Psoas muscle (tissue), 8 donors: ENCODE measurements at places on chromosomes 2 and 18. TPM values are rescaled to one million over a fixed set of nuclear protein-coding genes. Genes with fewer than 3 reads are reported as not detected.
A peak's percentile ranks its signal among the peaks of the same experiment; 100 is the strongest.

- no peak overlapping the region for H3K4me3 ChIP-seq
- peak overlapping the region; percentile 44 for H3K27ac ChIP-seq
- no peak for DNase-seq
- H3K4me1 ChIP-seq, result peaks cover 47% of the 10 kb centered on the region
- H3K36me3 ChIP-seq, result no peaks in the 10 kb centered on the region
Observed at GRCh38 chr2:227183657-227184367, 19.4 kb downstream of the COL4A3 start.

DNA sequence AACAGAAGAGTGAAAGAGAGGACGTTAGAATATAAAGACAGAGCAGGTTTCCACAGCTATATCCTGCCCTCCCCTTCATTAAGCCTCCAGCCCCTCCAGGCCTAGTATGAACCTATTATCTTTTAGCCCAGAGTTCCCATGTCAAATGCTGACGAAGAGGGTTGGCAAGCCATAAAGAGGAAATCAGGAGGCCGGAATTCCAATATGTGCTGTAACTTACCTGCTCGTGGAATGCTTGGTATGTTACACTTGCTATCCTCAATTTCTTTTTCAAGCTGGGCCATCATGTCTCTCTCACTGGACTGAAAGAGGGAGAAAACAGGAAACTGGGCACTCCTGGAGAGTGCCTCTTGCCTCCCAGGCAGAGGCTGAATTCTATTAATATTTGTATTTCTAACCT is 264.1 kb downstream of the TRIB2 start:
- H3K27ac ChIP-seq, result no peak overlapping the region
- no peaks in the 10 kb centered on the region for H3K27me3 ChIP-seq
- no peaks in the 10 kb centered on the region for H3K4me1 ChIP-seq
- no peak overlapping the region for H3K4me3 ChIP-seq
- DNase-seq, result no peak

DNA sequence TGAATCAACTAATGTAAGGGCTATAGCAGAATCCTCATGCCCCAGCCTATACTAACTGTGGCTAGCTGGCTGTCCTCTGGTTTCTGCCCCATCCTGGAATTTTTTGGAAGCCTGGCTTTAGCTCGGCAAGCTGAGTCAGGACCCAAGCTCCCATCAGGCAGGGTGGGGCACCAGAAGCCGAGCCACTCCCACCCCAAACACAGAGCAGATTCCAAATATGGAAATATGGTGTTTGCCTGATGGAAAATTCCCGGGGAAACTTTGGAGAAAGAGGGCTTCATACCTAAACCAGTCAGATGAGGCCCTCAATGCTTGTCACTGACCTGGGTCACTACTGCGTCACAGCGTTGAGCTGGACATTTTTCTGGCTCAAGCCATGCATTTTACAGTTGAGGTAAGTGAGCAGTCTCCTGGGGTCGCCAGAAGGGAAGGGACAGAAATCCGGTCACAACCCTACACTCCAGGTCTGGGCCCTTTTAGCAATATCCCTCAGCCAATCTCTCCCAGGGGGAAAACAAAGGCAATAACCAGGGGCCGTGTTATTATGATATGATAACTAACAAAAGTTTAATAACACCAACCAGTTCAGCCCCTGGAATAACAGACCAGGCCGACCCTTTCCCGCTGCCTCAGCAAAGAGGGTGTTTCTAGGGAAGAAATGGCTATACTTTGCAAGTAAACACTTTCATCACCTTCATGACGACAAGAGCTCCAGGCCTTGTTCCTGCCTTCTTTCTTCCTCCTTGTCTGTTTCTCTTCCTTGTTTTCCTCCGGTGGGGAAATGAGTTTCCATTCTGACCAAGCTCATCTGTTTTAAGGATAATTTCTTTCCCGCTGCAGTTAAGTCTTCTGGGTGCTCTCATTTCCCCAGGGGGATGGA is 37.7 kb downstream of the PSD4 start:
- peak overlapping the region; percentile 63 for H3K27ac ChIP-seq
- H3K36me3 ChIP-seq, result no peaks in the 10 kb centered on the region
- peak; percentile 35 for DNase-seq
- H3K27me3 ChIP-seq, result no peaks in the 10 kb centered on the region
- H3K4me3 ChIP-seq, result no peak overlapping the region

- no peak for DNase-seq
- H3K27ac ChIP-seq, result no peak overlapping the region
- no peak overlapping the region for H3K4me3 ChIP-seq
- H3K36me3 ChIP-seq, result no peaks in the 10 kb centered on the region
- H3K27me3 ChIP-seq, result no peaks in the 10 kb centered on the region
- no peaks in the 10 kb centered on the region for H3K4me1 ChIP-seq
Observed at GRCh38 chr18:957829-958228, 53.2 kb downstream of the ADCYAP1 start.

- no peak for DNase-seq
- no peaks in the 10 kb centered on the region for H3K36me3 ChIP-seq
- no peak within 1 kb of the TSS for H3K27ac ChIP-seq
- no peaks in the 10 kb centered on the region for H3K27me3 ChIP-seq
Observed at GRCh38 chr18:904218-905090, at the start of gene ADCYAP1. ADCYAP1 (plus strand) TSS chr18:904871; CDS start chr18:905387, 516 bp downstream.

DNA sequence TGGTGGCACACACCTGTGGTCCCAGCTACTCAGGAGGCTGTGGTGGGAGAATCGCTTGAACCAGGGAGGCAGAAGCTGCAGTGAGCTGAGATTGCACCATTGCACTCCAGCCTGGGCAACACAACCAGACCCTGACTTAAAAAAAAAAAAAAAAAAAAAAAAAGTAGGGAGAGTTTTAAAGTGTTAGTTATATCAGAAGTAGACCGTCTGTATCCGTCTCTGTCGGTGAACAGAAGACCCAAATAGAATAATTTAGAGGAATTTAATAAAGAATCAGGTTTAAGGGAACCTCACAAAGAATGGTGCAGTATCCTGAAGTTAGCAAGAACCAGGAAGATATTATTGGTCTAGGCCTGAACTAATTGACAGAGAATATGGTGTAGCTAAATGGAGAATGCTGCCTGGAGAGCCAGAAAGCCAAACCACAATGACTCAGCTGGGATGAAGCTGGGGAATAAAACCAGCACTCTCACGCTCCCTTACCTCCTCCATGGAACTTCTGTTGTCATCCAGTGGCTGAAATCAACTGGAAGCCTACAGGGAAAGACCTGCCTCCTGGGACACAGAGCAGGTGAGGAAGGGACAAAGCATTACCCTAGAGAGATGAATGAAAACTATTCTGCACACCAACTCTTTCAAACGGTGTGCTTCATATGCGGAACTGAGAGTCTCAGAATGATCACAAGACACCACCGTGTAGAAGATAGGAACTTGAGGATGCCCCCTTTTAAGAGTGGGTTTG is 39.1 kb upstream of the PLEKHM3 start:
- H3K27me3 ChIP-seq, result no peaks in the 10 kb centered on the region
- H3K4me1 ChIP-seq, result no peaks in the 10 kb centered on the region
- no peak overlapping the region for H3K4me3 ChIP-seq
- no peaks in the 10 kb centered on the region for H3K36me3 ChIP-seq
- DNase-seq, result no peak
- H3K27ac ChIP-seq, result no peak overlapping the region

GRCh38 chr2:231512222-231512621 is 18.0 kb downstream of the NMUR1 start:
- peaks cover 20% of the 10 kb centered on the region for H3K4me1 ChIP-seq
- no peak for DNase-seq
- no peaks in the 10 kb centered on the region for H3K27me3 ChIP-seq

- no peaks in the 10 kb centered on the region for H3K4me1 ChIP-seq
- no peak overlapping the region for H3K4me3 ChIP-seq
- no peak for DNase-seq
Observed at GRCh38 chr2:68340226-68341061, 20.7 kb upstream of the CNRIP1 start.

GRCh38 chr2:6506859-6507258 is 358.8 kb downstream of the CMPK2 start:
- no peak overlapping the region for H3K4me3 ChIP-seq
- H3K4me1 ChIP-seq, result peaks cover 6% of the 10 kb centered on the region
- H3K27me3 ChIP-seq, result no peaks in the 10 kb centered on the region
- DNase-seq, result no peak
- no peak overlapping the region for H3K27ac ChIP-seq
- H3K36me3 ChIP-seq, result no peaks in the 10 kb centered on the region

DNA sequence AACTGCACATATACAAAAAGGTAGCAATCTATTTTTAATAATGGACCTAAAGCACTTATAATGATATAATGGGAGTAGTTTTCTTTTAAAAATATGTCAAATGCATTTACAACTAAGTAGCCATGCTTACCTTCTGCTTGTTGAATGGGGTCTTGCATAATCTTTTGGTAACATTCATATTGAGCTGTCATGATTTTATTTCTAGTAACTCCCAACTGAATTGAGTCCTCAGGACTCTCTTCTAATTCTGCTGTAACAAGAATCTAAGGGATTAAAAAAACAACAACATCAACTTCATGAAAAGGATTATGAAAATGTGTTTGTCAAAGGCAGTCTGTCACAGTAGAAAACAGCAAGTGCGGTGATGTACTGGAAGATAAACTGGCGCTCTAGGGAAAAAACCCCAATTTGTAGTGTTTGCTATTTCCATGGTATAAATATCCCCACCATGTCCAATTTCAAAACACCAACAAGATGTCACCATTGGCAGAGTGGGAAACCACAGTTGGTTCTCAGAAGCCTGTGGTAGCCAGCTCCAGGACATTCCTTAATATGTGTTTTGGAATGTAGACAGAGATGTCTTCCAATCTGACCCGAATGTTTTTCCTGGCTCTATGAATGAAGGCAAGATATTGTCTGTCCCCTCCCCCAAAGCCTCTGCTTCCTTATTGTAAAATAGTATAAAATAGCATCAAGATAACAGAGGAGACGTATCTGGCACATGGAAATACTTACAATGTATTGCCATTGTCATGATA is 64.8 kb downstream of the CALCRL start:
- H3K4me3 ChIP-seq, result no peak overlapping the region
- H3K27me3 ChIP-seq, result no peaks in the 10 kb centered on the region
- no peak overlapping the region for H3K27ac ChIP-seq
- no peak for DNase-seq
- no peaks in the 10 kb centered on the region for H3K36me3 ChIP-seq

DNA sequence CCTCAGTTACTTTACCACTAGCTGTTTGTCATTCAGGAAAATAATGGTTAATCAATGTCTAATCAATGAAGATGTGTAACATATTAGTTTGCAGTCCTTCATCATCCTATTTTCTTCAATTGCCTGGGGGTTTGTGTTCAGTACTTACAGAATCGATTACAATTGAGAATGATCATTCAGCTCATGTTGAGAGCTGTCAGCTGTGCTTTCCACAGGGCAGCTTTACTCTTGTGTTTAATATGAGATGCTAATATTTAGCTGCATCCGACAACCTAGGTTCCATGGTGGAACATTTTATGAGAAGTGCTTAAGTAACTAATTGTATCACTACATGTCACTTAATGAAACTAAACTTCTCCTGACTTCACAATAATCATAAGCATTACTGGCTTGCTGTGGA is 191.9 kb downstream of the GRB14 start:
- no peak overlapping the region for H3K4me3 ChIP-seq
- H3K27me3 ChIP-seq, result no peaks in the 10 kb centered on the region
- no peaks in the 10 kb centered on the region for H3K36me3 ChIP-seq
- no peak overlapping the region for H3K27ac ChIP-seq
- DNase-seq, result no peak
- no peaks in the 10 kb centered on the region for H3K4me1 ChIP-seq

- no peak for DNase-seq
- no peak overlapping the region for H3K4me3 ChIP-seq
- peaks cover 3% of the 10 kb centered on the region for H3K27me3 ChIP-seq
- no peak overlapping the region for H3K27ac ChIP-seq
- no peaks in the 10 kb centered on the region for H3K36me3 ChIP-seq
Observed at GRCh38 chr2:223594831-223595230, 7.3 kb downstream of the SCG2 start.

- peaks cover 5% of the 10 kb centered on the region for H3K4me1 ChIP-seq
- peaks cover 72% of the 10 kb centered on the region for H3K36me3 ChIP-seq
- no peak for DNase-seq
- no peak overlapping the region for H3K27ac ChIP-seq
- H3K4me3 ChIP-seq, result no peak overlapping the region
Observed at GRCh38 chr2:70988151-70988550, 6.5 kb downstream of the TEX261 start.

DNA sequence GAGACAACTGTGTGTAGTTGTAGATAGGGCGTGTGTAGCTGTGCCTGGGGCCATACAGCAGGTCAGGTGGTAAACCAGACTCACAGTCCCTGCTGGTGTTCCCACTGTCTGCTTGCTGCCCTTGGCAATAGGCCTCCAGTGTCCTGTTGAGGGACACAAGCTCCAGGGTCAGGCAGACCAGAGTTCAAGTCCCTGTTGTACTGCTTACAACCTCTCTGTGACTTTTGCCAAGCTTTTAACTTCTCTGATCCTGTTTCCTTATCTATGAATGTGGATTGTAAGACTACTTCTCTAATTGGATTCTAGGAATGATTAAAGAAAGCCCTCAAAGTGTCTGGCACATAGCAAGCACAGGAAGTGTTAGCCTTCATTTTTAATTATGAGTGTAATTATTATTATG is 68.6 kb downstream of the MERTK start:
- no peak overlapping the region for H3K4me3 ChIP-seq
- no peak overlapping the region for H3K27ac ChIP-seq
- no peaks in the 10 kb centered on the region for H3K4me1 ChIP-seq
- DNase-seq, result no peak
- H3K36me3 ChIP-seq, result no peaks in the 10 kb centered on the region
- H3K27me3 ChIP-seq, result no peaks in the 10 kb centered on the region

DNA sequence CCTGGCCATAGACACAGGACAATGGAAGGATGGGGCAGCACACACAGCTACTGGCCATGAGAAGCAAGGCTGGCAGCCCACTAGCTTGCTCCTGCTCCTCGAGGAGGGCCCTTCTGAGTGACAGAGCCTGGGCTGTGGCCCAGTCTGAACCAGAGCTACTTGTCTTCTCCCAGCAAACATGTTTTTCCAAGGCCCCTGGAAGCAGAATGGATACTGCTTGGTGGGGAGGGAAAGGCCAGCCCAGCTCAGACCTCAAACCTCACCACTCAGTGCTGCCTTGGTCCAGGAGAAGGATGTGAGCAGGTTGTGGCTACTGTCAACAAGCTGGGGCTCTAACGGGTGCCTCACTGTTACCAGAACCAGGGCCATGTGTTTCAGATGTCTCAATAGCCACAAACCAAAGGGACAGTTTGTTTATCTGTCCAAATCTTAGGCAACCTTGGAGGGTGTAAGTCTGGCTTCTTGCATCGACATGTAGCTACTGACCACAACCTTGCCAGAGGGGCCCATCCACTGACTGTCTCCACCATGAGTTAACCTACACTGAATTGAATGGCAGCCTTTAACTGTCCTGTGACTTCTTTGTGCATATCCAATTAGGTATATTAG is 98.6 kb downstream of the TGFA start:
- no peak overlapping the region for H3K4me3 ChIP-seq
- no peak overlapping the region for H3K27ac ChIP-seq
- no peaks in the 10 kb centered on the region for H3K4me1 ChIP-seq
- H3K27me3 ChIP-seq, result no peaks in the 10 kb centered on the region

NAT8 gene
- total RNA-seq, result not detected

ALPP gene
- total RNA-seq, result not detected

MOGAT1 gene
- not detected for total RNA-seq

SFTPB gene
- total RNA-seq, result 0.89 TPM

RGPD5 gene
- 24.7 TPM for total RNA-seq

RAD51AP2 gene
- not detected for total RNA-seq
